ENCODE measurements at places on chromosomes 16 and 17.

- DNase-seq, result no peak
Measured at GRCh38 chr16:6603780-6604325, 728.8 kb upstream of the RBFOX1 start.

DNA sequence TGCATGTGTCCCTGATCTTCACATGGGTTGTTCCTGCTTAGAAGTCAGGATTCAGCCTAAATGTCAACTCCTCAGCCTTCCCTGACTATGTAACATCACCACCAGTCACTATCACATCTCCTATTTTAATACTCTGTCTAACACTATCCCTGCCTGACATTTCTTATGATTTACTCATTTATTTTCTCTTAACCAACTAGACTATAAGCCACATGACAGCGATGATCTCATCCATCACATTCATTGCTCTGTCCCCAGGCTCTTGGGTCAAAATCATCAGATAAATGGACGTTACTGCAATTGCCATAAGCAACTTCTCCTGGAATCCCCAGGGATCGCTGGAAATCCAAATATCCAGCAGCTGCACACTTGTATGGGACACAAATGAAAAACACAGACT, 15.7 kb downstream of the CDRT4 start:
- no peak for DNase-seq

GRCh38 chr16:68202091-68202519, 33.8 kb downstream of the ESRP2 start:
- no peak for DNase-seq

DNA sequence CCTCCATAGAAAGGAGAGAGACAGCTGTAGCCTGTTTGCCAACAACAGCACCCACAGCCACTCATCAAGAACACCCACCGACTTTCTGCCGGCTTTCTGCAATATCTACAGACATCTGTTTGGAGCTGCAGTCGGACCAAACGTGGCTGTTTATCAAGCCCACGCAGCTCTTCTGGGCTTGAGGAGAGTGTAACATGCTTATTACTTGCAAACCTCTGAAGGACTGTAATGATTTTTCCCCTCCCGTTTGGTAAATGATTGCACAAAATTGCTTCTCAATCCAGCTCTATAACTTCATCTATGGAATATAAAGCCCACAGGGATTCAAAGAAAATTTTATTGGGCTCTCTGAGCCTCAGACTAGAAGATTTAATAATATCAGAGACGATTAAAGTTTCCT, 100.5 kb downstream of the VAT1L start:
- DNase-seq, result no peak

- DNase-seq, result no peak
Measured at GRCh38 chr17:69608808-69609472, 194.4 kb downstream of the MAP2K6 start.

DNA sequence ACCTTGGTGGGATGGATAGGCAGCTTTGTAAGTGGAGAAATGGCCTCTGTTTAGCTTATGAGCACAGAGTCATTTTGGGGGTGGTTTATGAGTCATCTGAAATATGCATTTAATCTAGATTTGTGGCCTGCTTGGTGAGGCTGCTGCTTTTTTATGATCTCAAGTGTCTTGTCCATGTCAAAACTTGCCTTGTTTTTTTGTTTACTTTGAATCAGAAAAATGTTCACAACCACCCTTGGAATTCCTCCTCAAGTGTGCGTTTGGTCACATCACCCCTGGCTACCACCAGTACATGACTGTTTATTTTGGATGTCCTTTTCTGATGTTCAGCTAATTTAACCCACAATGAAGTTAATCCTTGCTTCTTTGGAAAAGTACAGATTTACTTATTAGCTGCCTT, 64.6 kb downstream of the FTO start:
- no peak for DNase-seq

GRCh38 chr17:63841350-63842172, 924 bp downstream of the SMARCD2 start:
- no peak for DNase-seq

DNA sequence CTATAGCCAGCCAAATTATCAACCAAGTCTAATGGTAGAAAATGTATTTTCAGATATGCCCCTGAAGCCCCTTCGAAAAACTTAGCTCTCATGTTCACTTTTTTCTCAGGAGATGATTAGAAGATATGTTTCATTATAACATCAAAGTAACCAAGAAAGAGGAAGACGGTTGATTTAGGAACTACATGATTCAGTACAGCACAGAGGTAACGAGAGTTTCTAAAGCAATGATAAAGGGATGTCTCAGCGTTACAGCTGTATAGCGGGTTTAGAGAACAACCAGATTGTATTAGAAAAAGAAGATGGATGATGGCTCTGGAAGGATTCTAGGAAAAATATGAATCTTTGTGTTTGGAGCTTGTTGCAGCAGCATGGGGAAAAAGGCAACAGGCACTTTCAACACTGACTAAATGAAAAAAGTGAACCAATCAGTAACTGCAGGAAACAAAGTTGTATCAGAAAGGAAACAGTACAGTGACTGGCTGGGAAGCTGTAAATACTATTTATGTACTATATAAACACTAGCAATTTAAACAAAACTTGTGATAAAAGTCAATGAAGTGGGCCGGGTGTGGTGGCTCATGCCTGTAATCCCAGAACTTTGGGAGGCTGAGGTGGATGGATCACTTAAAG, 21.5 kb downstream of the MBTD1 start:
- no peak for DNase-seq

DNA sequence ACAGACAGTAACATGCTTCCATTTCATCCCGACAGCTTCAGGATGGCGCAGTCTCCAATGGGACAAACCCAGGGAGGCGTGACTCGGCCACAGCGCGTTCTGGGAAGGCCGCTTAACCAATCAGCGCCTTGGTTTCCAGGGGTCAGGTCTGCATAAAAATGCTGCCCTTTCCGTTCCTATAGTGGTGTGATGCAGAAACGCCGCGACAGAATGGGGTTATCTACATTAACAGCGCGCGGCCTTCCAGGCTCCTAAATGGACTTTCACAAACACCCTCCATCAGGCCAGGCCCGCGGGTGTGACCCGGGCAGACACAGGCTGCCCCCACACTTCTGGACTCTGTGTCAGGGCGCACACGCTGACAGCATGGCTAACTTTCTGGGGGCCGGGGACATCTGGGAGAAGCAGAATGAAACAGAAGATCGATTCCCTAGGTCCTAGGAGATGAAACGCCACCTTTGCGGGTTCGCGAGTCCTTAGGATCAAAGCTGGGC, 792 bp downstream of the TMEM231 start:
- no peak for DNase-seq

DNA sequence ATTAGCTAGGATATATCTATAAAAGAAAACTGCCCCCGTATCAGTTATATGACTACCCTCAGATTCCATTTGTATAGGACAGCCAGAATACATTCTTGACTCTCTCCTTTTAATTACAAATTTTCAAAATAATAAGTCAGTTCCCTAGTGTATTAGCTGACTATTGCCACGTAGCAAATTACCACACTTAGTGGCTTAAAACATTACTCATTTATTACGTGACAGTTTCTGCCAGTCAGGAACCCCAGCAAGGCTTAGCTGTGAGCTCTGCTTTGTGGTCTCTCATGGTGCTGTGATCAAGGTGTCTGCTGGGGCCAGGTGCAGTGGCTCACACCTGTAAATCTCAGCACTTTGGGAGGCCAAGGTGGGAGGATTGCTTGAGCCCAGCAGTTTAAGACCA, 13.9 kb upstream of the SCNN1B start:
- no peak for DNase-seq

GRCh38 chr16:31477220-31478216, 5.4 kb upstream of the SLC5A2 start:
- DNase-seq, result no peak

GRCh38 chr16:50613281-50613963, 65.2 kb downstream of the NKD1 start:
- DNase-seq, result no peak

DNA sequence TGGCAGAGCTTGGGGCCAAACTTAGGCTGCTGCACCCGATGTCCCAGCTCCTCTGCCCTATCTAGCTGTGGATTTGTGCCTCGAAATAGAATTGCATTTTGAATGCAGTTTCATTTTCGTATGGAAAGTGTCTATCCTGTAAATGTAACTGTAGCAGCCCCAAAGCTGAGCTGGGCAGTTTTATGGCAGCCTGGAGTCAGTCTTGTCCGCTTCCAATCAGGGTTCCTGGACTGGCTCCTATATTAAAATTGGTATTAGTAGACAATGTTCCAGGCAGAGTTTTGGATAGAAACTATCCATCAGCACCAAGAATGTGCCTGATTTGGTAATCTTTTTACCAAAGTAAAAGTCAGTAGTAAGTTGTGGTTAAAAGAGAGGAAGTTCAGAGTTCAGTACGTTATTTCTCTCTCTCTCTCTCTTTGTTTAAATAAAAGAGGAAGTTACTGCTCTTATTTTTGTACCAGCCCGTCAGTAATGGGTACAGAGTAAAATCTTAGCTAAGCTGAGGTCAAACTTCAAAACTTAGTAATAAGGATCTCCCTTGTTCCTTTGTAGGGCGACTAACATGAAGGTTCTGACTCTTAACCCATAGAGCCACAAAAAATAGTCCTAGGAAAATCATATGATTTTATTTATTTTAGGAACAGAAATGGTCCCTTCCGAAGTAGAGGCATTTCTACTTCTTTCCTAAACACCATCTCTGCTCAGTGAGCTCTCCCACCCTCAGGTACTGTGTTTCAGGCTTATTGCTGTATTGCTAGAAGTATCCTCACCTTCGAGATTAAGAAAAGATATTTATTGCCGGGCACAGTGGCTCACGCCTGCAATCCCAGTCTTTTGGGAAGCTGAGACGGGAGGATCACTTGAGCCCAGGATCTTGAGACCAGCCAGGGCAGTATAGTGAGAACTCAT, 28.0 kb downstream of the PRKCB start:
- DNase-seq, result no peak

- DNase-seq, result no peak
Measured at GRCh38 chr16:819336-820043, 19.0 kb upstream of the GNG13 start.

DNA sequence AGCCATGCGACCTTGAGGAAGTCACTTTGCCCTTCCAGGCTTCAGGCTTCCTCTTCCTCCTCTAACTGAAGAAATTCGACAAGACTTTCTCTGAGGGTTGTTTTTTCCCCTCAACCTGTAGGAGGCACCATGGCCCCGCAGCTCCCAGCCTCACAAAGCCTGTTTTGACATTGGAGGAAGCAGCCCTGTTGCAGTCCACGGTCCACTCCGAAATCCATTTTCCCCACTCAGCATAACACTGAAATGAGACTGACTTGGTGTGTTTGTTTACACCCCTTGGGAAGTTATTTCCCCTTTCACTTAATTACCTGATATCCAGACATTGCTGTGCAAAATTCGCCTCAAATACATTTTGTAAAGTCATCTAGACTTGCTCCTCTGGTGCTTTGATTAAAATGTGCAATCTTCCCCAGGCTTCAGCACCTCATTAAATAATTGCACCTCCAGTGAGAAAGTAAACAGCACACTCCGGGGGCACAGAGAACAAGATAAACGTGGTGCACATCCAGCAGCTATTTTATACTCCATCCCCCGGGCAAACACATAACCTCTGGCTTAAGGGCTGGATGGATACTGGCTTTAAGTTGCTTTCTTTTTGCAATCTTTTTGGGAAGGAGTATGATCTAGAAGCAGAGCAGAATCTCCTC, 41.4 kb upstream of the PIRT start:
- DNase-seq, result no peak

- DNase-seq, result no peak
Measured at GRCh38 chr17:60090417-60090816, 11.7 kb upstream of the HEATR6 start.

DNA sequence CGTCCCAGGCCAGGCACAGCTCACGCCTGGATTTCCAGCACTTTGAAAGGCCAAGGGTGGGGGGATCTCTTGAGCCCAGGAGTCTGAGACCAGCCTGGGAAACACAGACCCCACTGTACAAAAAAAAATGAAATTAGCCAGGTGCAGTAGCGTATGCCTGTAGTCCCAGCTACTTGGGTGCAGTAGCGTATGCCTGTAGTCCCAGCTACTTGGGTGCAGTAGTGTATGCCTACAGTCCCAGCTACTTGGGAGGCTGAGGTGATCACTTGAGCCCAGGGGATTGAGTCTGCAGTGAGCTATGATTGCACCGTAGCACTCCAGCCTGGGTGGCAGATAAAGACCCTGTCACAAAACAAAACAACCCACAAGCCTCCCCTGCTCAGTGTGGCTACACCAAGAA, 27.0 kb upstream of the SLC25A19 start:
- DNase-seq, result no peak

DNA sequence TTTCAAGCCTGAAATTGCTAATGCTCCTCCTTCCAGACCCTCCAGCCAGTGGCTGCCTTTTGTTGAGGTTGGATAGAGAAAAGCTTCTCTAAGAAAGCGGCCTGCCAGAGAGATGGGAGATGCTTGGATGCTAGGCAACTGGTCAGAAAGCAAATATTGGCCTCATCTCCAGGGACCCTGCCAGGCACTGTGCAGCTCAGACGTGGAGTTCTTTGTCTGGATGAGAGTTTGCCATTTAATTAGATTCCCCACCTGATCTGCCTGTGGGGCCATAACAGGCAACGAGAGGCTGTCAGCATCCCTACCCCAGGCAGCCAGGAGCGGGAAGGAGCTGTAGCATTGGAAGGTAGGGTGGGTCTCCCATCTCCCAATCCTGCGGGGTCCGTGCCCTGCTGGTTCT, 52.7 kb downstream of the ASIC2 start:
- no peak for DNase-seq

DNA sequence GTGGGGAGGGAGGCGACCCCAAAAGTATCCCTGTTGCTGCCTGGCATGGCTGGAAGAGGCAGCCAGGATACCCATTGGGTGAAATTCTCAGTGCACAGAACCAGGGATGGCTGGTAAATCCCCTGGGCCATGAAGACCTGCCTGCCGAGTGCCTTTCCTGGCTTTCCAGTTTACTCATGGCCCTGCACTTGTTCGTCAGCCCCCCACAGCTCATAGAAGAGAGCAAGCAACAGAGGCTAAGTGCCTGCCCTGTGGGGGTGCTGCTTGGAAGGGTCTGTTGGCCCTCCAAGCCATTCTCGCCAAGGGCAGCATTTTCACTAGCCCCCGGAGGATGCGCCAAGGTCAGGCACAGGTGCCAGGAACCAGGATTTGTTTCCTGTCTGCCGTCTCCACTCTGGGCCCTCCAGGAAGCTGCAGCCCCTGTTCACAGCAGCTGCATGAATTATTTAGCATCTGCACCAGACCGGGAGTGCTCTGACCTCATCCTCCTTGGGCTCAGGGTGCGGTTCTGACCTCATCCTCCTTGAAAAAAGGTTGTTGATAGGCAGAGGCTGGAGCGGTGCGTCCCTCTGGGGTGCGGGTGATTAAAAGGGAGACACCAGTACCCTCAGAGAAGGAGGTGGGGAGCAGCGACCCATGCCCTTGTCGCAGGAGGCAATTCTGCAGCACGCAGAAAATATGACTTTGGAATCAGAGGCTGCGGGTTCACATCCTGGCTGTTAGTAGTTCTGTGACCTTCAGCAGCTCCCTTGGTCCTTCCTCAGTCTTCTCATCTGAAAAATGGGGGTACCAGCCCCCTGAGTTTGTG, 14.2 kb upstream of the CD300A start:
- DNase-seq, result no peak

- DNase-seq, result peak; percentile 88
Measured at GRCh38 chr17:43360739-43361505, 37.9 kb upstream of the ARL4D start.

DNA sequence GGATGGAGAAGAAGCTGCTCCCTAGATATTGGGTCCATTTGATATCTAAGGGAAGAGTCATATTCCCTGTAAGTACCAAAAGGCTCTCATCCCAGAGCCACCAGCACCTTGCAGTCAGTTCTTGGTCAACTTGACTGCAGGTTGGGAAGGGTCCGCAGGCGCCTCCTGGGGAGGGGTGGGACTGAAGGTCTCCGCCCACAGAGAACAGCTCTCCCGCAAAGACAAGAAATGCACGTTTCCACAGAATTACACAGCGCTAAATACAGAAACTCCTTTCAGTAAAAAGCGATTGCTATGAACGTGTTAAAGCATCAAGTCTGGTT, 864 bp upstream of the CTCF start:
- DNase-seq, result no peak

GRCh38 chr17:71329310-71330098, 791.3 kb upstream of the SOX9 start:
- DNase-seq, result no peak
